Glutamatergic neuron (in vitro differentiated cells): ENCODE measurements at places on chromosomes 7 and 10. TPM values are rescaled to one million over a fixed set of nuclear protein-coding genes. Genes with fewer than 3 reads are reported as not detected.

FXYD4 gene
- total RNA-seq: not detected

WEE2 gene
- not detected for total RNA-seq

DDC gene
- 3.8 TPM for total RNA-seq

PPP1R3C gene
- 19.4 TPM for total RNA-seq

ACSL5 gene
- not detected for total RNA-seq

COL17A1 gene
- total RNA-seq: not detected

KLLN gene
- 0.27 TPM for total RNA-seq

TCF7L2 gene
- total RNA-seq: 5.0 TPM

TAS2R40 gene
- not detected for total RNA-seq

GRID2IP gene
- 0.66 TPM for total RNA-seq

FAM25G gene
- total RNA-seq: not detected

C10orf90 gene
- not detected for total RNA-seq

CLEC5A gene
- not detected for total RNA-seq

ELMO1 gene
- 5.5 TPM for total RNA-seq

PLAC9 gene
- total RNA-seq: not detected

PNLIP gene
- total RNA-seq: not detected

OPALIN gene
- total RNA-seq: not detected

ELN gene
- 3.7 TPM for total RNA-seq

IDI2 gene
- not detected for total RNA-seq

SRRM3 gene
- total RNA-seq: 154 TPM

GIMAP2 gene
- total RNA-seq: not detected

PDE1C gene
- 3.3 TPM for total RNA-seq
